ENCODE measurements at places on chromosomes 1 and 21. TPM values are rescaled to one million over a fixed set of nuclear protein-coding genes. Genes with fewer than 3 reads are reported as not detected.
A peak's percentile ranks its signal among the peaks of the same experiment; 100 is the strongest.

Gene MARK1
- 16.6 TPM for total RNA-seq

DNA sequence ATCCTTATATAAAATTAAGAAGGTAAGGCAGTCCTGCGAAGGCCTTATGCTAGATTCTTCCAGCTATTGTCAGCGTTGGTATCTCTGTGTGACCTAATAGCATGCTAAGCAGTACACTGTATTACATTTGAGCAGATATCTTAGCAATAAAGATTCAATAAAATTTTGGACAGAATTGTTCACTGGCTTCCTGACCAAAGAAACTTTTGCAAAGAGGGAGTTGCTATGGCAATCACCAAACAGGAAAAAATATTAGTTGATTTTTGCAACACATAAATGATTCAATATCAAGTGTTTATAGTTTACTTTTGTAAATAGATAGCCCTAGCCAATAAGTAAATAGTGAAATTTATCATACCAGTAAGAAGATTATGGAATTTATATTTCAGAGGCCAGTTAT is 31.0 kb upstream of the PLEKHO1 start:
- DNase-seq, result no peak

DNA sequence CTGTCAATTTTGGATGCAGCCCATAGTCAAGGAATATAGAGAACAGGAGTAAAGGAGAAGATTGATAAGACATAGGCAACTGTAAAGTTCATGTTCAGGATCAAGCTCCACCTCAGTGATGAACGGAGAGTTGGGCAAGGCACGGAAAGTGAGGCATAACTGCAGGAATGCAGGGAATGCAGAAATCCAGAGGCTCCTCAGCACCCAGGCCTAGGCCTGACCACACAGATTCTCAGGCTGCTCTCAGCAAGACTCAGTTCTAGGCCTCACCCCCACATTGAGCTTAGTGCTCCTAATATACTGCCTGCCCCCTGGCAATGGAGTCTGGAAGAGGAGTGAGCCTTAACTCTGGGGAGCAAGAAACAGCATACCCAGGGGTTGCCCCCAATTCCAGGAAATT is 36.3 kb upstream of the S1PR1 start:
- DNase-seq, result no peak

GRCh38 chr1:212600980-212601379 is 7.6 kb upstream of the ATF3 start:
- no peak for DNase-seq

Gene AIM2
- 0.57 TPM for total RNA-seq

DNA sequence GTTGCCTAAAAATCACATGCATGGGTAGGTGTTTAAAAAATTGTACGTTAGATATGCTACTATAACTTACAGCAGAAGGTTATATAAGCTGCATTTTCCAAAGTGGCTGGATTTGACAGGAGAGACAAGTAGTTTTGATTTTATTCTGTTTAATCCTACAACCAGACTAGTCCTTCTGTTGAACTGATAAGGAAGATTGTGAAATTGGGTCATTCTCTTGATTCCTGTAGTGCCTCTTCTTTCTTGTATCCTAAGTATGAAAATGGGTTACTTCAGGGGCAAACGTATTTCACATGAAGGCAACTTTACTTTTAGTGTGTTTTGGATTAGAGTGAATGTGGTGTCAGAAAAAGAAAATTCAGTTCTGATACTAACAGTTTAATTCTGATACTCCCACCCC is 19.0 kb downstream of the CDC42 start:
- no peak for DNase-seq

DNA sequence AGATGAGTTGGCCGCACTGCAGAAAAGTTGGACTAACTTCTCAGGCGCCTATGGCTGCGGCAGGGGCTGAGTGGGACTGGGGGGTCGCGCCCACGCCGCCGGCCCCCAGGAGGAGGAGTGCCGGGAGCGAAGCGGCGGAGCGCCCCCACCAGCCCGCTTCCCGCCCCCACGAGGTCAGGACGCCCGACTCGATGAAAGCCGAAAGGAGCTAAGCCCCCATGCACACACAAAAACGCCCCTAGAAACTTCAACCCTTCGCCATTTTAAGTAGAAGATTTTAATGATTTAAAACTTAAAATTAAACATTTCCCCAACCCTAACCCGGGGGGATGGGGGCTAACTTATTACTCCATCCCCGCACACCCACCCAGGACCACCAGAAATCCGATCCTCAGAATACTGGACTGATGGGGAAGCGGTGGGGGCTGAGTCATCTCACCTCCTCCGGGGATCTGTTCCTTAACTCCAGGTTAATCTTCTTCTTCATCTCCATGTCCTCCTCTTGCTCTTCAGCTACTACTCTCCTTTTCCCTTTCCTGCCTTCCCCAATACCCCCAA is 539 bp downstream of the ANP32E start:
- peak; percentile 50 for DNase-seq

GRCh38 chr1:1440262-1441001 is 4.9 kb downstream of the VWA1 start:
- no peak for DNase-seq

Gene SLFNL1
- 0.37 TPM for total RNA-seq

Gene MIS18A
- total RNA-seq, result 2.6 TPM

- DNase-seq, result peak; percentile 58
Observed at GRCh38 chr1:39474810-39475209, 16.6 kb upstream of the BMP8A start.

DNA sequence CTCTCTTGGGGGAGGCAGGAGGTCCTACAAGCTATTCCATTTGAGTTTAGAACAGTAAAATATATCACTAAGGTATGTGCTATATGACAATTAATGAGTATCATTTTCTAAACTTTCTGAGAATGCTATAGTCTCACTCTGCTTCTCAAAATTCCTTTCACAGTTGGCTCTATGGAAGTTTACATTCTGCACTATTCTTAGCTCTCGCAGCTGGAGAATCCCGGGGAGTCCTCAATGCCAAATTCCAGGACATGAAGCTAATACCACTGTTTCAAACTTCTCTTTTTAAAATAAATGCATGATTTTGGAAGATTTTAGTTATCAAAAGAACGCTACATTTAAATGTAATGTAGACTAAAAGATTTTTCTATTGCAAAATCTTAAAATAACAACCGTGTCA is 22.4 kb upstream of the PALMD start:
- DNase-seq, result no peak

DNA sequence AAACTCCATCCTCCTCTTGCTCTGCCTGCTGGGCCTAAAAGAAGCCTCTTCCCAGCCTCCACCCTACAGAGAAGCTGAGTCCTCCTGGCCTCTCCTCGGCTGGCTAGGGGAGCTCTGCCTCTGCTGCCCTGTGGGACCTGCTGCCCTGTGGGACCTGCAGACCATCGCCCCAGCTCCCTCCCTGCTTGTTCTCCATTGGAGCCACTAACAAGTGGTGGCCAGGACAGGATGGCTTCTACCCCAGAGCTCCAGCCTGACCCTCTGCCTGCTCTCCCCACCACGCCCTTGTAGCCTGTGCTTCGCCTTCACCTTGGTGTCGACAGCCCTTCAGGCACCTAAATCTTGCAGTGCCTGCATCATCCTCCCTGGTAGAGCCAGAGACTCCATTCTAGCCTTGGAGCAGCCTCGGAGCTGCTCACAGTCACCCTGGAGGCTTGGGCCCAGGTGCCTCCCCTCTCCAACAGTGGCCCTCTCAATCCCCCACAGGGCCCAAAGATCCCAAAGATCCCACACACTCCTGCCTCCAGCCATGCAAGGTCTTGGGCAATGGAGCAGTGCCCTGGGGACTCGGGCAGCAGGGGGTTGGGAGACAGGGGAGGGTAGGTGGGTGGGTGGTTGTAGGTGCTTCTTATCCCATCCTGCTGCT is 3.0 kb downstream of the EPS8L3 start:
- no peak for DNase-seq

GRCh38 chr1:84488107-84488506 is 9.0 kb downstream of the RPF1 start:
- no peak for DNase-seq

Gene HRNR
- total RNA-seq, result not detected

DNA sequence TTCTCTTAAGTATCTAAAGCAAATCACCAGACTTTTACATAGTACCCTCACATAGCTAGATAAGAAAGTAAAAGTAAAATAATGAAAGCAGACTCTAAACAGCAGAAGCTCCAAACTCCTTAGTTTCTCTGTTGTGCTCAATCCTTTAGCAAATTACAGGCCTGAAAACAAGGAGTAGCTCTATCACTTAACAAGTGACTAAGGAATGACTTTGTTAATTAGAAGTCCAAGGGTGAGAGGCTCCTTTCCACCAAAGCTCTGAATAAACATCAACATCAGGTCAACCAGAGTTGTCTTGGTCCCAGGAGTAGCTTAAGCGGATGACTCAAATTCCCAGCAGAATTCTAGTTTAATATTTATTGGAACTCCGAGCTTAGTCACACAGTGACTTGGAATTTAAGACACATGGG is 5.9 kb downstream of the NRIP1 start:
- DNase-seq, result no peak

Gene LRRN2
- 2.3 TPM for total RNA-seq

Gene XCL1
- 0.67 TPM for total RNA-seq

DNA sequence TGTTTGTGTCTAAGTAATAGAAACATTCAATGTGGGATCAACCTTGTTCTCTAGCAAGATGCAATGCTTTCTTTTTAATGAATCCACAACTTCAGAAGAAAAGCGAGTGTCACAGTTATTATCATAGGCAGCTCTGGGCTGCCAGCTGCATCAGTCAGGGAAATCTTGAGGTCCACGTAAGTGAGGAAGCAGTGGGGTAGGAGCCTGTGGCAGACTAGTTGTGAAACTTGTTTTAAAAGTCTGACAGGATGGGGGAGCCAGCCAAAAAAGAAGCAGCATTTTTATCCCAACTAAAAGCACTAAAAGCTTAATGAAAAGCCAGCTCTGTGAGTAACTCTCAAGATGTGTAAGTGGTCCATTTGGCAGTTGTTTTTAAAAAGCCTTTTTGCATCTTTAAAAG is 113.1 kb downstream of the ZNF326 start:
- no peak for DNase-seq

Gene KRTAP19-4
- total RNA-seq, result not detected

GRCh38 chr1:5389101-5389885 is 602.9 kb downstream of the NPHP4 start:
- no peak for DNase-seq

Gene AGL
- total RNA-seq, result 59.7 TPM

Measured in left ventricle myocardium superior (tissue), 1 donor.